ENCODE measurements at places on chromosomes 6 and 20. TPM values are rescaled to one million over a fixed set of nuclear protein-coding genes. Genes with fewer than 3 reads are reported as not detected.

The SLC12A5 gene
- total RNA-seq = 1.3 TPM

DNA sequence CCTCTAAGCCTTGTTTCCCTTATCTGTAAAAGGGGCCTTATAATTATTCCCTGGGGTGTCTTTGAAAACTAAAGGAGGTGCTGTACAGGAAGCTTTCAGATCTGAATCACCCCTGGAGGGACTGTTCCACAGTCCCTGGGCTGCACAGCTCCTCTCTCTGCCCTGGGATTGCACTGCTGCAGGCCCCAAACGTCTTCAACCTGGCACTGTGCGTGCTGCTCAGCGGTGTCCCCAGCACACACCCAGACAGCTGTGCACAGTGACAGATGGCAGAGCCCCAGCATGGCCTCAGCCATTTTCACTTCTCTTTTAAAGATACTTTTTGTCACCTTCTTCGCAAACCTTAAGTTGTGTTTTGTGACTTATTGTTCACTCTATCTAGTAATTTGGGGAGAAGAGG lies 50.7 kb upstream of the INSM1 start:
- DNase-seq = no peak

GRCh38 chr6:30830438-30830837 lies 53.9 kb upstream of the DDR1 start:
- no peak for DNase-seq

DNA sequence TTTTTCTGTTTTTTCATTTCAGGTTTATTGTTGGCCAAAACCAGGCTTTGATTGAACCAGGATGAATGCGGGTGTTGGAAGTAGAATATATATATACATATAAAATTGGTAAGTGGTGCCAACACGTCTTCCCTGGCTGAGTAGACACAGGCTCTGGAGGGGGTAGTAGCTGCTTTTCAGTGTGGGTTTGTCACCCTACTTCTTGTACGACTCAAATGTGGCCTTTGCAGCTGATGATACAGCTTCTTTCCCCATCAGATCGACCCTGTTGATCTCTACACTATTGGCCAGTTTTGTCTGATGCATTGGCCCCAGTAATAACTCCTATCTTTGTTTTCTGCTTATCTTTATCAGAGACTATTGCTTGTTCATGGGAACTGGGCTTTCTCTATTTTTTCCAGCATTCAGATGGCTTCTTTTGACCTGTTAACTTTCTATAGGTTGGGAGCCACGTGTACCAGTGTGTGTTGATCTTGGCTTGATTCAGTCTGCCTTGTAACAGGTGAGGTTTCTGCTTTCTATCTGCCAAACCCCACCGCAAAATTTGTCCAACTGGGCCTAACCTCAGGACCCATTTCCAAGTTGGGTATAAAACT lies 2.7 kb upstream of the ZNFX1 start:
- DNase-seq = no peak

Measured in activated CD8-positive, alpha-beta T cell treated with anti-CD3 and anti-CD28 coated beads, Interleukin-2, amount 10 ng/mL, durations not matched to agents 7 days and 5 days (primary cell).